ENCODE measurements at places on chromosomes 4 and X.

DNA sequence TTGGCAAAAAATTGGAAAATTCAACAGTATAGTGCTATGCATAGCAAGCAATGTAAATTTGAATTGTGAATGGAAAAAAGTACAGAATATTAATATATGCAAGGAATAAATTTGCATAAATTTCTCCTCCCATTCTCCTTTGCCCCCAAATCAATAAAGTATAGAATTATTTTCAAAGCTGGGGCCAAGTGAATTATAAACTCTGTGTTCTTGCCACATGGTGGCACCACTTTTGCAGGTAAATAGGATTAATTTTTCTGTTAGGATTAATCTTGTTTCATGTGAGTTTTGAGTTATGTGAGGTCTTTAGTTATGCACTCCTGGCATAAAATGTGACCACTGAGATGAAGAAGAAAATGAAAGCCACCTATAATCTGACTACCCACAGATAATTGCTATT, 19.9 kb downstream of the COPS4 start:
- no peak for DNase-seq

DNA sequence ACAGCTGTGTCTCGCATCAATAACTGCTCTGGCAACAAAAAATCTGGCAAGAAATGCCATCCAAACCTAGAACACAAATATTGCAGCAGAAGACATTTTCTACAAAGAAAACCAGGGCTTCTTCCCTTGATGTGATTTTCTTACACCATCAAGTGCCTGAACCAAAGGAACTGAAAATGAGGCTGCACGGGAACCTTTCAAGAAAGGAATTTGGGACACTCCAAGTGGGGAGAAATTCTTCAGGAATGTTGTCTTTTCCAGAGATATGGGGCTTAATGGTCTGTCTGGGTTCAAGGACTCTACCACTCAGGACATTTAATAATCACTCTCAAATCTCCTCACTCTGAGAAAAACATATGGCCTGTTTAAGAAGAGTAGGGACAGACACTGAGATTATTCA, 57.6 kb downstream of the PRDM5 start:
- DNase-seq = no peak

DNA sequence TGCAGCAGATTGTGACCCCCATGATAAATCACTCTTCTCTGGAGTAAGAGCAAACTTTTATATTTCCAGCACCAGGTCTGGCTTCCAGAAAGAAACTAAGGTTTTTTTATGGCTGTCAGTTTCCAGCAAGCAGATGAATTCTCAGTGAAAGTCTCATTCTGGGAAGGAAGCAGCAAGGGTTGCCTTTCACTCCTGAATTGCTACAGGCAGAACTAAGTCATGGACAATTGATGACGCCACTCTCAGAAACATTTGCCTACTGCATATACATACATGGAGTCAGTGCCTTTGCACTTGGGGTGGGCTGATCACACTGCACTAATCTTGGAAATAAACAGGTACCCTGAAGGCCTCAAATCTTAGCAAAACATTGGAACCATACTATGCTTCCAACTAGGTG, 80.0 kb downstream of the IL21 start:
- no peak for DNase-seq

DNA sequence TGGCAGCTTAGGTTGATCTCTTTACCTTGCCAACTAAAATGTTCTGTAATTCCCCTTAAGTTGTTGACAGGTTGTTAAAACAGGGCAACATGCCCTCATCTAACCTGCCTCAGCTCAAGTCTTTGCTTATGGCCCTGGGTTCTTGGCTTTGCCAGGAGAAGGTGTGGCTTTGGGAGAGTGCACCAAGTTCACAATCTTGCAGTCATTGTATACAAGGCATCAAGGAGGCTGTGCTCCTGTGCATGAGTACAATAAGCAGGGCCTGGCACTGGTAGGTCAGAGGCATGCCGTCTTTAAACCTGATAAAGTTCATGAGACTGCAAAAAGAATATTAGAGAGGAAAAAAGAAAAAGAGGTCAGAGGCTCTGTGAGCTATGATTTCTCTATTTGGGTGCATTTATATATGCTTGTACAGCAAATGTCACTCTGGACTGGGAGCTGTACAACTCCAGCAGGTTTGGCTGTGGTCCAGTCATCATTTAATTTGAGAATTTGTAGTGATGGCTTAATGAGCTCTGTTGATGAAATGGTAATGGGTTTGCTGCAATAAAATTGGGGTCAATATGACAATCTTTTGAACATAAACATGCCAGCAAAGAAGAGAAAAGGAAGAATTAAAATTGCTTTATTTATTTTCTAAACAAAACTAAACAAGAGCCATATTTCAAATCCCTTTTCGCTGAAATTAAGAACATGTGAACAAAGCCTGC, 30.3 kb downstream of the AREG start:
- DNase-seq = no peak

DNA sequence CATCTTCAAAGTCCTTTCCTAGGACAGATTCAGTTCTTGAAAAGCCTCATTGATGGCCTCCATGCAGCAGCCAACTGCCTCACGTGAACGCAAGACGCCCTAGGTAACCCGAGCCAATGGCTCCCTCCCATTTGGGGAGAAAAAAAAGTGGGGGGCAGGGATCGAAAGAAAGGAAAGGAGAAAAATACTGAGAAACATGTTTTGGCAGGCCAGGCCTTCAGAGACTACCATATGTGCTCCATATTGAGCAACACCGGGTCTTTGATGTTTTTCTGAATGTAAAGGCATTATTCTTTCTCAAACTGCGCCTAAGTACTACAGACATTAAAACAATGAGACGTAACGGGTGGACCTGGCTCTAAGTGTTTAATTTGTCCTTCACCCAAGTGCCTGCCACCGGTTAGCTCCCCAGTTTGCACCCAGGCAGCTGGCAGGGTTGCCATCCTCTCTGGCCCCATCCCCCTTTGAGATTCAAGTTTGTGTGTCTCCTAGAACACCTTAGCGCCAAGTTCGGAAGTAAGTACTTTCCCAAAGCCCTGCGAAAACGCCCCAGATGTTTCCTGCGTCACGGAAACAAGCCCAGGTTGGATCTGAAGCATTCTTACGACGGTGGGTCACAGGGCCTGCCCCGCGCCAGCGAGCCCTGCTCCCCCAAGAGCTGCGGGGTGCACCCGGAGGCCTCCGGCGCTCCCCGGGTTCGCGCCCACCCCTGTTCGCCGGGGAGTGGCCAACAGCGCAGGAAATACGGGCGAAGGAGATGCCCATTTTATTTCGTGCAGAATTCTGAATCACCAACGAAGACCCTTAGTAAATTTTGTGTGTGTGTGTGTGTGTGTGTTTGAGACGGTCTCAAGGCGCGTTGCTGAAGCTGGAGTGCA, 30.1 kb downstream of the HAND2 start:
- DNase-seq = no peak

DNA sequence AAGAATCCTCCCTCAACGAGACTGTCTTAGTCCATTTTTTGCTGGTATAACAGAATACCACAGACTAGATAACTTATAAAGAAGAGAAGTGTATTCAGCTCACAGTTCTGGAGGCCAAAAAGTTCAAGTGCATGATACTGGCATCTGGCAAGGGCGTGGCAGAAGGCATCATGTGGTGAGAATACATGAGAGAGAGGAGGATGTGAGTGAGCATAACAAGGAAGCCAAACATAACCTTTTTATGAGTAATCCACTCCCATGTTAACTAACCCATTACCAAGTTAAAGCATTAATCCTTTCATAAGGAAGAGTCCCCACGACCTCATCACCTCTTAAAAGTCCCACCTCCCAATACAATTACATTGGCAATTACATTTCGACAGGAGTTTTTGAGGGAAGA, 504.6 kb downstream of the IQCM start:
- no peak for DNase-seq

DNA sequence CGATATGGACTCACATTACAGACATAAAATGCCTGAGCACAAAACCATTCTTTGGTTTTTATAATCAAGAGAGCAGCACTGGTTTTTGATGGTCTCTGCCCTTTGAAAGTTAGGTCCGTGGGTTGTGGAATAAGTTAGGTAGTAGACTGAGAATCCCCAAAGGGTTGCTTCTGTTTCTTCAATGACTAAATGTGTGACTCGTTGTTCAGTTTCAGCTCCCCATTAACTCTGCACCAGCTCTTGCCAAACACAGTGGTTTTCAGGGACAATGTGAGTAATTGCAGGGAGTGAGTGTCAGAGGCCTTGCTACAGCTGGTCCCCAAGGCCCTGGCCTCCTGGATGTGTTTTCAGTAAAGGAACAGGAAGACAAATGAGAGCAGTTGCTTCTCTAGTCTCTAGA, 24.8 kb downstream of the SMIM20 start:
- no peak for DNase-seq

DNA sequence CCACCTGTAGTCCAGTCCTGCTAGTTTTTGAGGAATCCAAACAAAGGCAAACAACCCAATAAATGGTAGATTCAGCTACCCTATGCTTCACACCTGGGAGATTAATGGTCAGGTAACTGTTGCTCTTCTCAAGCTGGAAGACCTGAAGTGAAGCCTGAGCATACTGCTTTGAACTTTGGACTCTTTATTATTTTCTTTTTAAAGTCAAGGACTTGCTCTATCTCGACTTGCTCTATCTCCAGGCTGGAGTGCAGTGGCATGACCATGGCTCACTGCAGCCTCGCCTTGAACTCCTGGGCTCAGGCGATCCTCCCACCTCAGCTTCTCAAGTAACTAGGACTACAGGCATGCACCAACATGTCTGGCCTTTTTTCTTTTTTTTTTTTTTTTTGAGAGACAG, 14.7 kb upstream of the KLHL13 start:
- DNase-seq = no peak

DNA sequence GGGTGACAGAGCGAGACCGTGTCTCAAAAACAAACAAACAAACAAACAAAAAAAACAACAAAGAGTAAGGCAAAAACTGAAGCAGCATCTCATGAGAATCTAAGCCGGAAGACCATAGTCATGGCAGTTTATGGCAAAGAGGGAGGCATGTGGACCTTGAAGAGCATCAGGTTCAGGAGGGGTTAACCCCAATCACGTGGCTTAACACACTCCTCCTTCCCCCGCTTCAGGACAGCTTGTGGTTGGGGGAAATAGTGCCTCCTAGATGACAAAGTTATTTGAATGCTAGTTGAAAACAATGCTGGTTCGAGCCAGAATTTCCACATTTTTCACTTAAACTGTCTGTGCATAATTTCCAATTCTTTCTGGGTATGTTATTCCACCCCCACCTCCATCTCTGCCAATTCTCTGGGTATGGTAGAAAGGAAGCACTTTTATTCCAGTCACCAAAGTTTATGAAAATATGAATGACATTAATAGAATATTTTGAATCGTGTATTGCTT, 11.7 kb upstream of the MAP7D3 start:
- no peak for DNase-seq

GRCh38 chrX:153728095-153728494, 3.4 kb downstream of the ABCD1 start:
- no peak for DNase-seq

DNA sequence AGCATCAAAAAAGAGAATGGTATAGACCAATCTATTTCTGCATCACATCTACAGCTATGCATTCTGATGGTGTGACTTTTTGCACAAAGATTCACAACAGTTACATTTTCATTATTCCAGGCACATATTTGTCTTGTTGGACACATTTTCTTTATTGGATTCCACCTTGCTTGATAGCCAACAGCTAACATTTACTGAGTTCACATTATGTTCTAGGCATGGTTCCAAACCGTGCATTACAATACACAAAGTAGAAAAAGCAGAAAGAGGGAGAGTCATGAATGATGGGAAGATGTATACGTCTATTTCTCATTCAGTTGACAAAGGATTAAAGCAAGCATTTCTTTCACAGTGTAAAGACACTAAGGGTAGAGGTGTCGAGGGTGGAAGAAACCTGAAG, 22.9 kb upstream of the CLGN start:
- no peak for DNase-seq

DNA sequence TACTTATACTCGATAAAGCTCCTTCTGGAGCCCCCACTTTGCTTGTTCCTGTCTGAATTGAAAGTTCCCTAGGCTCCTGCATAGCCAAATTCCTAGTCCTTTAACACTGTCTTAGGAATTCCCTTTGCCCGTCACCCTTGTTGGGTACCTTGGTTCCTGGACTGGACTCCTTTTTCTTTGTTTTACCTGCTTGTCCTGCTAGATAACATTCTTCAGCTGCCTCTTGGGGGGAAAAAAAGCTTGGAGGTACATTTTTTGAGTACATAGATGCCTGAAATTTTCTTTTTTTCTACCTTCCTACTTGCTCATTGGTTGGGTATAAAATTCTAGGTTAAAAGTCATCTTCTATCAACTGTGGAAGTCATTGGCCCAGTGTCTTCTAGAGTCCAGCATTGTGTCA, 154.8 kb upstream of the RAPGEF2 start:
- DNase-seq = no peak

DNA sequence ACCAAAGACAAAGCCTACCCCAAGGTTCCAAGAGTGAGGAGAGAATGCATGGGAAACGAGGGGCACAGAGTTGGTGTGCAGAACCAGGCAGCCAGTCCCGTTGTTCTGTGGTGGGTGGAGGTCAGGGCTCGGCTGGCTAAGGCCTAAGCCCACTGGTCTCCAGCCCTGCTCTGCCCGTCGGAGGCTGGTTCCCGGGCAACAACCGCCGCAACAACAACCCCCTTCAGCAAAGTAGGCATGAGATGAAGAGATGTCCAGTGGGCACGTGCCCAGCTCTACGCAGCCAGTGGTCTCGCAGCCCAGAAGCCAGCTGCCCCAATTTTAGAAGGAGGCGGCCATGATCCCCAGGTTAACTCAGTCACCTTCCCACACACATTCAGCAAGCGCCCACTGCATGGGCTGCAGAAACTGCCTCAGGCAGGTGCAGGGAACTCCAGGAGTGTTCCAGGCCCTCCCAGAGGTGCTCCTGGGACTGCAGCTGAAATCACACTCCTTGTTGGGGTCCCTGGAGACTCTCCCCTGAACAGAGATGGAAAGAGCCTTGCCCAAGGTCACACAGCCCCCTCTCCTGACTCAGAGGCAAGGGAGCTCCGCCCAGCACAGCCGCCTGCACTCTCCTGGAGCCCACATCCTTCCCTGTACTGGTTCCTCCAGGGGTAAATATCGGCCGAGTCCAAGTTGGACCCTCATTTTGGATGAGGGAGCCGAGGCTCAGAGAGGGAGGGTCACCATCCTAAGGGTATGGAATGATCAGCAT, 25.4 kb upstream of the HTRA3 start:
- DNase-seq = no peak

GRCh38 chr4:105520819-105521790, 31.3 kb upstream of the ARHGEF38 start:
- no peak for DNase-seq

DNA sequence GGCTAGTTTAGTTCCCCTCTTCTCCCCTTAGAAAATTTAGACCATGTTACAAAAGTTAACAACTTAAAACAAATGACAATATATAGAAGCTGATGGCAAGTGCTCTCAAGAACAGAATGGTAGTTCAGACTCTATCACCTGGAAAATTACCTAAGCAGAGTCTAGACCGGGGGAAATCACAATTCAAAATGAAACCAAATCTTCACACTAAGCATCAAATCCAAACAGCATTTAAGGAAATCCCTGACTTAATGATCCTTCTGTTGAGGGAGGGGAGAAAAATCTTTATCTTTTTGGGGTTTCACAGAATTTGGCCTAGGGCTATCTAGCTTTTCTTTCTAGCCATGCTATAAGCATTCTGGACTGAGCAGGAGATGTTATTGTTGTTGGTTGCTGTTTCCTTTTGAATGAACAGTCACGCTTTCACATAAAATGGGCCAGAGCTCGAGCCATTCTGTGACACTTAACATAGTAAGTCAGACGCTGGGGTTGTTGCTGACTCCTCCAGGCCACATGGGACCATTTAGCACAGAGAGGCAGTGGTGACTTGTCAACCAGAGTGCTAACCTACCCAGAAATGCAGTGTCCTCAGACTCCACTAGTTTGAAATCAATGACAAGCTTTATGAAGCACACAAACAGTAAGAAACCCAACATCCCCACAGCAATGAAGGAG, 16.0 kb upstream of the LSM6 start:
- DNase-seq = no peak

Data from stimulated activated CD8-positive, alpha-beta memory T cell treated with anti-CD3 and anti-CD28 coated beads, Interleukin-4, amount 100 ng/mL, for 4 hours (primary cell).